ENCODE measurements at places on chromosomes 2 and 18. TPM values are rescaled to one million over a fixed set of nuclear protein-coding genes. Genes with fewer than 3 reads are reported as not detected.
A peak's percentile ranks its signal among the peaks of the same experiment; 100 is the strongest.

DNA sequence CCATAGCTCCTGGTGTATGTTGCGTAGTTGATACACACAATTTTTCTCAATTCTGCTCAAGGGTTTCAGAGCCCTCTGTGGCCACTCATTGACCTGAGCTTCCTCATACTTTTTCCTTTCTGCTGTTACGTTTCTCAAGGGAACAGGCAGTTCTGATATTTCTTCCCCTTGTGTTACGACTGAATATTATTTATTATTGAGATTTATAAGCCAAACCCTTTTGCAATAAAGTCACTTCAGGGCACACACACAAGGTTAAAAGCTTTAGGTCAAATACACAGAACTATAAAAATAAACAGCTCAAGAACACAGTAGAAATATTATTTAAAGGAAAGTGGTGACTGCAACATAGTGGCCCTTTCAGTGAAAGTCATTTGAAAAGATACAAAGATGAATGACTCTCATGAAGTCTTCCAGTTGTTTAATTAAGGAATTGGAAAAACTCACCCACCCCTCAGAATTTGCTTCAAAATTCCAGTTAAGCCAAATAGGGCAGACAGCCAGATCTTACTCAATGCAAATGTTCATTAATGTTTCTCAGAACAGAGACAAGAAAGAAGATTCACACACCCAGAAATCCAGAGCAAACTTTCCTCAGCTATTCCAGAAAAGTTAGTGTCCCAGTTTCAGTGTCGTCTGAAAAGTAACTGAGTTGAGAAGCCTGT lies 179.7 kb downstream of the TRIB2 start:
- no peak for DNase-seq

DNA sequence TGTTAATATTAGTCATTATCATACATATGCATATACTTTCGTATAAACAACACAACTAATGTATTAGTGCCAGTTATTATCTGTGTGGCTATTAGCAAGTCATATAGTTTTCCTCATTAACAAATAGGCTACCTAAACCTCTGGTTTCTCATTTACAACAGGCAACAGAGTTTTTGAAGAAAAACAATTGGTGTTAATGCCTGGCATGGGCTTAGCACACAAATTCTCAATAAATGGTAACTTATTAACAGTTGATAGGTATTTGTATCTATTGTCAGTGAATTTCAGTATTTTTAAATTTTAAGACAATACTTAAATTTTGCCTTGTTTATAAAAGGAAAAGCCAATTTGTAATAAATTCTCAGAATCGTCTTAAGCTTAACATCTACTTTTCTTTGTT lies 182.5 kb downstream of the PMAIP1 start:
- DNase-seq = no peak

DNA sequence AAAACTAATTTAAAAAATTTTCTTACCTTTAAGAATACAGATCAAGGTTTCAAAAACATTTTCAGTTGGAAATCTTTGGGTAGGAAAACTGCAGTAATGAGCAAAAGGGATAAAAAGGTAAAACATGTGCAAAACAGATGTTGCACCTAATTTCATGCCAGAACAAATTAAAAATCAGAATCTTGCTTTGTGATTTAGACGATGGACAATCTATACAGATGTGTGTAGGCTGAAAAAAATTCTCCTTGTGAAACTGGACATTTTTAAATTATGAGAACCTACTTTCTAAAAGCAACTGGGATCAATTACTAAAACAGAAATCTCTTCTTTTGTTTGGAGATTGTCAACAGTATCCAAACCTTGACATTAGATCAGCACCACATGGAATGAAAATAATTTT lies 183.2 kb upstream of the ITGA4 start:
- no peak for DNase-seq

- DNase-seq = no peak
Measured at GRCh38 chr18:58132595-58133261, 88.7 kb downstream of the NEDD4L start.

DNA sequence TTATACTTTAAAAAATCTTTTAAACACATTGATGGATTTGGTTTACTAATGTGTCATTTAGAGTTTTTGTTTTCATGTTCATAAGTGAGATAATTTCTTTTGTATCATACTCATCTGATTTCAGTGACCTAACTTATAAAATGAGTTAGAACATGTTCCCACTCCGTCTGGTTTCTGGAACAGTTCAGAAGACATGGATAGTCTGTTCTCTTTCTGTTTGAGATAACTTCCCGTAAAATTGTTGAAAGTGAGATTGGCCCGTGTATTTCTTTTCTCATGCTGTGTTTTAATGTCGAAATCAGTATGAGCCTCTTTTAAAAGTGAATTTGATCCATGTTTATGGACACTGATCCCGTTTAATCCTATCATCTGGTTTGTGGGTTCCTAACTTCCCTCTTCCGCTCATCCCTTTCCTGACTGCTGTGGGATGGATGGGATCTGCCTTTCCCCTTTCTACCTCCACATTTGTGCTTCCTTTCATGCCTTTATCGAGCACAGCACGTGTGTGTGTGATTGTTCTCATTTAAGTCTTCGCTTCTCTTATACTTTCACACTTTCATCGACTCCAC lies 78.9 kb downstream of the COPS8 start:
- DNase-seq = no peak

- no peak for DNase-seq
Measured at GRCh38 chr2:43132683-43133301, 93.6 kb downstream of the ZFP36L2 start.

Gene RNU2-63P
- total RNA-seq = not detected

DNA sequence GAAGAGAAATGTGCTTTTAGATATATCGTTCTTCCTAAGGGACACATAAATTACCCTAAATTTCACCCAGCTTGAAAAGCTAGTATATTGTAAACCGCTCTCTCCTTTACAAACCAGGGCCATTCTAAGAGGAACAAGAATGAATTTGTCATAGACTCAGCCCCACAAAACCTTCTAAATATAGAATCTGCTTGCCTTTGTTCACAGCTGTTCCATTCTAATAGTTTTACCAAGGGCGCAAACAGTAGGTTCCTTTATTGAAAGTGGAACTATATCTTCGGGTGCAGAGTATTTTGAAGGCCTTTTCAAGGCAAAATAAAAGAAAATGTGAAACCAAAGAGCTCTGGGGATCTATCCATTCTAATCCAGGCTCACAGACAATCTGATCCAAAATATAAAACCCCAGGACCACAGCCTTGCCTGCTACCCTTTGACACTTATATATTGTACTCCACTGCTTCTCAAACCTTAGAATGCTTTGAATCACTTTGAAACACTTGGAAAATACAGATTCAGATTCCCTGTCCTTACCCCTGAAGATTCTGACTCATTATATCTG lies 316.8 kb downstream of the PAX3 start:
- DNase-seq = no peak

DNA sequence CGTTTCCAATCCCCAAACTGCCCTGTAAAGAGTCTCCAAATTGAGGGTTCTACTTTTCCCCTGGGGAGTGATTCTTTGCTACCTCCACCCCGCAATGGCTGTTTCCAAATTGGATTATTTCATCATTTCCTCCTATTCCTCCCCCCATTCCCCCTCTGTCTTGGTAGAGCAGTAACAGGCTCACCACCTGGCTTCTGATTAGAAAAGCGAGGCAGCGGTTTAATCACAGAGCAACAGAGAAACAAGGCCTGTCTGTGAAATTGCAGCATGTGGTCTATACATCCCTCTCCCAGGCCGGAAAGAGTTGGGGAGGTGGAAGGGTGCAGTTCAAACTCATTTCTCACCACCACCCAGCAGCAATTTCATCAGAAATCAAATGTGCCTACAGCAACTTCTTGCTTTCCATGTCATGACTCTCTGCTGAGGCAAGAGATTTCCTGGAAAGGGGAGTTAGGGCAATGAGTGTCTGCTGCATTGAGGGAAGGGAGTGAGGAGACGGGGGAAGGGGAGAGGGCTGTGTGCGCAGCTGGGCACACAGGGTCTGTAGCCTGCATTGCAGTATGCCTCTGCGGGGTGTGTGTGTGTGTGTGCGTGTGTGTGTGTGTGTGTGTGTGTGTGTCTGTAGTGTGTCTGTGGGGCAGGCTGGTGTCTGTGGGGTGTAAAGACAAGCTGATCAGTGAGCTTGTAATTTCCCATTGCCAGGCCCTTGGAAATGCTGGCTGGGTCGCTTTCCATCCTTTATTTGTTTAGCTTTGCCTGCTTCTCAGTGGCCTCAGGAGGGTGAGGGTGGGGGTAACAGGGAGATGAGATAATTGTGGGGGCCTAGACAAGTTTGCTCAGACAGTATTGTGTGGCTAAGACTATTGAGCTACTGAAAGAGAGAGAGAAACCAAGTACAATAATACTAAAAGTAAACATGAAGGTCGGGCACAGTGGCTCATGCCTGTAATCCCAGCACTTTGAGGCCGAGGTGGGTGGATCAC lies 13.5 kb upstream of the IGFBP2 start:
- DNase-seq = no peak

DNA sequence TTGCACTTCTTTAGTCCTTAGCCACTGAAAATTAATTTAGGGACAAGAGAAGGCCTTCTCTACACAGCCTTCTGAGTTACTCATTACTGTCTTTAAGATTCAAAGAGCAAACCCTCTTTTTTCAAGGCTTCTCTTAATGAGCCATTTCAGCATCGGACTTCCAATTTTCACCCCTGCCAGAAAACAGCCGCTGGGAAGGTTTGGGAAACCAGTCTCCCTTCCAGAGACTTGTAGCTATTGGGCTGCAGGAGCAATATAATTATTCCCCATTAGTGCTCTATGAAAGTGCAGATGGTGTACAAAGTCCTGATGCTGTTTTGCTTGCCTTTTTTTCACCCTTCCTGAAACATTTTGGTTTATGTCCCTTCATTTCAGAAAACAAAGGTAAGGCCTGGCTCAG lies 79.3 kb downstream of the GPR39 start:
- no peak for DNase-seq

DNA sequence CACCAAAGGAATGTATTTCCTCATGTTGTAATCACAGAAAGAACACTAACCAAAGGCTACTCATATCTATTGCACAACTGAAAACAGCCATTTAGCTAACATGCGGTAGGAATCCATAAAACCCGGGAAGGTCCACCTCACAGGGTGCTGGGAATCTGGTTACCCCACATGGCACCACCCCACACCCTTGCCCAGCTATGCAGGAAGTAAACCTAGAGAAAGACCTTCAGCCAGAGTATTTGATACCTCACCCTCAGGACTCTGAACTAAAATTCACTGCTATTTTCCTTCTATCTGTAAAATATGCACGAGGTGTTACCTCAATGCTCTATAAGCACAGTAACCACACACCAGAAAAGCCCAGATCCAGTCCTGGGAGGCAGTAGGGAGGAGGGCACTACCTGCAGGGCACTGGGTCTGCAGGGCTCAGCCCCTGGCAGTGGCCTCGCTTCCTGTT lies 45.8 kb downstream of the PTPN2 start:
- peak; percentile 70 for DNase-seq

Gene TMEM163
- total RNA-seq = 36.1 TPM

DNA sequence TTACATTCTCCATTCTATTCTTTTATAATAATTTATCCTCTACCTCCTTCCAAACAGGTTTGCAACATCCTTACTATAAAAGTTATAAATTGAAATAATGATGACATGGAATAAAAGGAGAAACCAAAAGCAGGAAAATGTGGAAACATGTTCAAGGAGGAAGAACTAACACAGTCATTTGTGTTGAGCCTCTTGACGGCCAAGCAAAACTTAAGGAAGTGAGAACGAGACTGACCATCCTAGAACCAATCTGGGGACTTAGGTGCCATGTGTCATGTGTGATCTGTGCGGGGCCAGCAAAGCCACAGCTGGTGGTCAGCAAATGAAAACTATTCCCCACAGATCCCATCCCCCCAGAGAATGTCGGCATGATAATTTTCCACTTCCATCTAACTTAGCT lies 25.6 kb upstream of the FAM124B start:
- DNase-seq = no peak

GRCh38 chr18:62957885-62958472 lies 242.6 kb downstream of the PHLPP1 start:
- DNase-seq = no peak

DNA sequence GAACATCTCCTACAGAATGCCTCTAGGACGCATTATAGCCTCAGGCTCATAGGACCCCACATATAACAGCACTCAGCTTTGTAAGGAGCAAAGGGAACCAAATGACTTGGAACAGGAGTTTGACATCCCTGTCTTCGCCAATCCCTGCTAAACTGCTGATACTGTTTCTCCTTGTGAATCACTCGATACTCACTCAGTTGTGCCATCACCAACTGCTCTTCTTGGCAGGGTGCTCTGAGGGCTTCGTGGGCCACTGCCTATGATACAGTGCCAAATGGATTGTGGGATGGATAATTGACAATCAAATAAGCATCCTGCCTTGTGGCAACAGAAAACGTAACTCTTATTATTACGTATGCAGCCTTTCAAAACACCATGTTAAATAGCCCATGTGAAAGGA lies 396.3 kb downstream of the RIT2 start:
- no peak for DNase-seq

Gene STON1
- 30.7 TPM for total RNA-seq

Gene ITGB6
- 48.8 TPM for total RNA-seq

DNA sequence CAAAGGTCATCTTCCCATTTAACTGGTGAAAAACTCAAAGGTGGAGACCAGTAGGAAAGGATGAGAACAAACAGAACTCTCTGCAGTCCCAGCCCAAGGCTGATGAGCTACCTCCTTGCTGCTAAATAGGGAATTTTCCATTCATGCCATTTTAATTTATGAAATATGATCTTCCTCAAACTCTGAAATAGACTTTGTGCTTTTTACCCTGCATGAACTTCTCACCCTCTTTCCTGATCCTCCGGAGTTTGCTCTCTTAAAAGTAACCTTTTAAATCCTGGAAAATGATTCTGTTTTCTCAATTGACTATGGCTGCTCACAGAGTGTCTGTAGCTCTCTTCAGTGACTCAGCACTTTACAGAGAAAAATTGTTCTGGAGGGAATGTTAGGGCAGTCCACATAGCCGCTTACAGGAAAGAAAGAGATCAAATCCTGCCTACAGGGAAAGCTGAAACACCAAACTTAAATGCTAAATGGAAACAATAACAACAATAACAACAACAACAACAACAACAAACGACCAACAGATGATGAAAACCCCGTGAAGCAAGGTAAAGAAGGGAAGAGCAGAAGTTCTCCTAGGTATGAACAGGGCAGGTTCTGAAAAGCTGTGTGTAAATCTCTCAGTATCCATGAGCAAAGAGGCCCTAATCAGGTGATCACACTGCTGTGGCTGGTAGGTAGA lies 79.8 kb upstream of the SESTD1 start:
- DNase-seq = no peak

DNA sequence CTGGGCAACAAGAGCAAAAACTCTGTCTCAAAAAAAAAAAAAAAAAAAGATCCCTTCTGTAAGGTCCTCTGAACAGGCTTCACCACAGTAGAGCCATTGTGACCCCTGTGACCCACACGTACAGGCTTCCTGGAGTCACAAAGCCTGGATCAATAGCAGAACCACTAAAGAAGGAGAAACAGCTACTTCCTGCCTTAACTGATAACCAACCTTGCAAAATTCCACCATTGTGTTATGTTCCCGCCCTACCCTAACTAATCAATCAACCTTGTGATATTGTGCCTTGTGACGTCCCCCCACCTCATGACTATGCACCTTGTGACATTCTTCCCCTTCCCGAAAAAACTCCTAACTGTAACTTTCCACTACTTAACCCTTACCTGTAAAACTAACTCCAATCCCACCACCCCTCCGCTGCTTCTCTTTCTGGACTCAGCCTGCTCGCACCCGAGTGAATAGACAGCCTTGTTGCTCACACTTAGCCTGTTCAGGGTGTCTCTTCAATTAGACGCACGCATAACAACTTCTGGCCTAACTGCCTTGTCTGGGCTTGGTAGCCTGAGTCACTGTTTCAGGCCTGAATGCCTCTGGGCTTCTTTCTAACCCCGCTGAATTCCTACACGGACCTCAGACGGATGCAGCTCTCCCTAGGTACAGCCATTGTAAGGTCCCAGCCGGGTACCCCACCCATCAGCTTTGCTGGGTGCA lies 13.9 kb downstream of the SCYGR8 start:
- peak; percentile 93 for DNase-seq
